ENCODE measurements at places on chromosomes 13 and 19. TPM values are rescaled to one million over a fixed set of nuclear protein-coding genes. Genes with fewer than 3 reads are reported as not detected.

Gene SH2D3A
- 19.9 TPM for total RNA-seq

Gene KPTN
- total RNA-seq, result 19.1 TPM

Gene RETN
- not detected for total RNA-seq

Gene KLK14
- total RNA-seq, result 0.17 TPM

Gene ZNF490
- total RNA-seq, result 0.51 TPM

Gene ANGPTL4
- total RNA-seq, result 682 TPM
